ENCODE measurements at places on chromosomes 1 and 21.

DNA sequence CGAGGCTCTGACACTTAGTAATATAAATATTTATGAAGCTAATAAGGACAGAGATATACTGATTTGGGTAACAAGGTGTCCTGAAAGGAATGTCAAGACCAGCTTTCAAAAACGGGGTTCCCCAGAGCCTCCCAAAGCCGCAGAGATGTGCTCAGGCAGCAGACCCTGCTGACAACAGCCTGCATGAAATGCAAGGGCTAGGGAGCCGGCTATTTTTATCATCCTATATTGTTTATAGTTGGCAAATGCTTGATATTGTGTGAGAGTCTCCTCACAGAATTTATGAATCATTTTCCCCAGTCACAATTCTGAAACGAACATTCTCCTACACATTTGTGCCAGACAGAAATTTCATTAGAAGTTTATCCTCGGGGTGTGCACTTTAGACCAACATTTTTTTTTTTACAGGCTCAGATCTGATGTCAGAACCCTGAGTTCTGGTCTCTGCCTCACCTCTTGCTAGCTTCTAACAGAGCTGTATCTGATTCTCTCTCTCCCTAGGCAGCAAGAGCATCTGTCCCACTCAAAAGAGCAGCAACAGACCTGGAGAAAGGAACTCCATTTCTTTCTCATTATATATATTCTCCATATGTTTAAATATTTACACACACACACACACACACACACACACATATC, 302.3 kb upstream of the PLD5 start:
- peak; percentile 17 for DNase-seq

DNA sequence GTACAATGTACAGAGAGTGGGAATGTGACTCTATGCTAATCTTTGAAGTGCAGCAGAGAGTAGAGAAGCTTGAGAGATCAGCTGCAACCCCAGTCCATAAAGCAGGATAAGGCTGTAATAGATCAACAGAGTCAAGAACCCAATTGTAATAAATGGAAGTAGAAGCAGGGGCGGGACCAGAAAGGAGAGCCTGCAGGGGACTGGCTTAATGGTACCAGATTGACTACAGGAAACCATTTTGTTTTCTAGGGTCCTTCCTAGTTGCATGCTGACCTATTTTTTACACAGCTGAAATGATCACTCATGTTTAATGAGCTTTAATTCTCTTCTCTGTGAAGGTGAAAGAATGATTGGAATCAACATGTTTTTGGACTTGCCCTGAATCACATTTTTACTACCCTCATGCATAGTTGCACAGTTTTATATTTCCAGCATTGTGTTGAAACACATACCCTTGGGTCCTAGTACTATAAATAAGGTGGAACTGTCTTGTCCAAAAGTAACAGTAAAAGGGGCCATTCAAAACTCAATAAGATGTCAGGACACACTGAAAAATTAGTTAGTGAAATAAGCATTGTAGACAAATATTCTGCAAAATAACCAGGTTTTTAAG, 69.8 kb downstream of the GPR88 start:
- DNase-seq, result no peak

DNA sequence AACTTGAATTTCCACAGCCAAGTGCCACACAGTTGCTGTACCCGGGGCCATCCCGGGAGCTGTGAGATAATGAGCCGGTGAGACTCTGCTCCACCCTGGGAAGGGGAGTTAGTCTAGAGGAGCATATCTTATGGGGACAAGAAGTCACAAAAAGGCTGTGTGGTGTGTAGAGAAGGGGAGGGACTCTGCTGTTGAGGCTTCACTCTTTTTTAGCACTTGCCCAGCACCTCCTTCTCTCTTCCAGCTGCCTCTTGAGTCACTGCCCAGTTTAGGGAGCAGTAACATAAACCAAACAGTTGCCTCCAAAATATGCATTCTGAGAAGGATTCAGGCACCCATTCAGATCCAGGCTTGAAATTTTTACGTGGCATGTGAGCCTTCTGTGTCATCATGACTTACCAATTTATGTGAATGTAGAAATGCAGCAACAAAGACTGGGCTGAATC, 744 bp upstream of the WDR26 start:
- DNase-seq, result no peak

GRCh38 chr1:171185091-171185490, at the start of gene FMO2:
Gene FMO2, plus strand, starts transcription at chr1:171185300. Its CDS starts 414 bp downstream, at chr1:171185714.
- no peak for DNase-seq

GRCh38 chr1:13699510-13699909, 478 bp upstream of the PRDM2 start:
- no peak for DNase-seq

GRCh38 chr1:4573526-4573925, 80.9 kb upstream of the AJAP1 start:
- DNase-seq, result no peak

DNA sequence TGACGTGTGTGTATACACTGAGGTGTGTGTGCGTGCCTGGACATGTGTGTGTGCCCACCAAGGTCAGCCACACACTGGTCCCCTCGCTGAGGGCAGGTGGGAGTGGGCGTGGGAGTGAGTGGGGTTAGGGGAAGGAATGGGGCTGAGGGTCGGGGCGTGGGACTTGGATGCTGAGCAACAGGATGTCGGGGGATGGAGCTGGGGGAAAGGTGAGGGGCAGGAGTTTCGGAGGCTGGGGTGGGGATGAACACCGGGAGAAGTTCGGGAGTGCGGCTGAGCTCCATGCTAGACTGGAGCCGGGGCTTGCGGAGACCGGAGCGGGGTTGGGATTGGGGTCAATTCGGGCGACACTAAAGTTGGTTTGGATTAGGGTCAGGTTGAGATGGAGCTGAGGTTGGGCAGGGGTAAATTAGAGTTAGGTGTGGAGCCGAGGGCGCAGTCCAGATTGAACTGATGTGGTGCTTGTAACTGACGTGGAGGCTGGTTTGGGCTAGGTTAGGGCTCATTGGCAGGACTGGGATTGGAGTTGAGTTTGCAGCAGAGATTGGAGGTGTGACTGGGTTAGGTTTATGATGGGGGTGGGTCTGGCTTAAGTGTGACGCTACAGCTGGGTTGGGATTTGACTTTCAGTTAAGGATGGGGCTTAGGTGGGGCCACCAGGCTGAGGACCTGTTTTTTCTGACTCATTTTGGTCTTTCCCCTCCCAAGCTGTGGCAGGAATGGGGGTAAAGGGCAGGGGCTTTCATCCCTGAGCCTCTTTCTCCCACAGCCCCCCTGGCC, 3.3 kb upstream of the GUCA2A start:
- DNase-seq, result no peak

Data from brain (organoid and tissue), 16 donors.